ENCODE measurements at places on chromosomes 16 and 17.

GRCh38 chr17:47928415-47928814, 13.0 kb upstream of the PNPO start:
- DNase-seq, result no peak

DNA sequence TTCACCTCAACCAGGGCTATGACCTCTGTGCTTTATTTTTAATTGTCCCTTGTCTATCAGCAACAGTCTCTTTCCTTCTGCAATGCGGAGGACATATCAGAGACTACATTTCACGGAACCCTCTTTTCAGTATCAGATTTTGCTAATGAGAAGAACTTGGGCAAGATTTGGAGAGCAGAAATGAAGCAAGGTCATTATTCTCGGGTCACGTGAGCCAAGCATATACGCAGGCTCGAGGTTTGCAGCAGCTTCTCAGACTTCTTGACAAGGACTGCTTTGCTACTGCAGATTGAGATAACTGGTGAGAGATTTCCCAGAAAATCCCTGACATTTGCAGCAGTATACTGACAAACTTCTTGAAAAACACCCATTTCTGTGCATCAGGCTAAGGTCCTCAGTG, 30.4 kb downstream of the ABCA10 start:
- no peak for DNase-seq

GRCh38 chr16:1895949-1896675, 22.1 kb downstream of the HS3ST6 start:
- no peak for DNase-seq

DNA sequence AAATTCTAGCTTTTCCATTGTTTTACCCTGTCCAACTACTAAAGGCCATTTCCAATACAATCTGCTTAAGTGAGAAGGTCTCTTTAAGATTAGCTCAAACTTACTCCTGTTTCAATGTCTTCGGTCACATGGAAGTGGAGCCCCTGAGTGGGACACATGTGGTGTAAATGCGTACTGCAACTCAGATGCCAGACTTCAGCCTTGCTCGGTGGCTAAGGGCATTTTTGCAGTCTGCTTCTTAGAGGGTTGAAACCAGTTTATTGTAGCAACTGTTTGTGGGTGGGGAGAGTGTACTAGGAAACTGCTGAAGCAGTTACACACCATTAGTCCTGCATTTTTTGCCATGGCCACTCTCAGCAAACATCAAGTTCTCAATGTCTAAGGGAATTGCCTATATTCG, 140.6 kb downstream of the PARN start:
- DNase-seq, result no peak

GRCh38 chr17:36829676-36830075, 107.6 kb upstream of the LHX1 start:
- no peak for DNase-seq

- no peak for DNase-seq
Observed at GRCh38 chr17:38943607-38944006, 18.2 kb downstream of the LASP1NB start.

GRCh38 chr16:2816751-2817339, at the start of gene PRSS21:
Gene PRSS21 (plus strand): TSS chr16:2817237. CDS start chr16:2817269, 32 bp downstream.
- no peak for DNase-seq

GRCh38 chr16:84503751-84504395, 586 bp downstream of the MEAK7 start:
- no peak for DNase-seq

DNA sequence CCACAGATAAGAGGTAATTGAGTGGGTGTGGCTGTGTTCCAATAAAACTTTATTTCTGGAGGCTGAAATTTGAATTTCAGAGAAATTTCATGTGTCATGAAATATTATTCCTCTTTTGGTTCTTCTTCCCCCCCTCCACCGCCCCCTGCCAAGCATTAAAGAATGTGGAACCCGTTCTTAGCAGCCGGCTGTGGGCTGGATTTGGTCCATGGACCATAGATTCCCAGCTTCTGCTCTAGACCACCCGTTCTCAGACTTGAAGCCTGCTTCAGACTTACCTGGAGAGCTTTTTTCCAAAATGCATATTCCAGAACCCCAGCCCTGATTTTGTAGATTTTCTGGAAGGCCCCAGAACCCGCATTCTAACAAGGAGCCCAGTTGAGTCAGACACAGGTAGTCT, 15.1 kb upstream of the LASP1NB start:
- peak; percentile 2 for DNase-seq

GRCh38 chr17:48025904-48026501, 11.6 kb downstream of the COPZ2 start:
- DNase-seq, result no peak

GRCh38 chr16:14211856-14212543, 140.9 kb downstream of the MRTFB start:
- DNase-seq, result no peak
